ENCODE measurements at places on chromosomes 6 and 20.
A peak's percentile ranks its signal among the peaks of the same experiment; 100 is the strongest.

- DNase-seq = no peak
Observed at GRCh38 chr6:90123831-90124230, 172.8 kb downstream of the BACH2 start.

DNA sequence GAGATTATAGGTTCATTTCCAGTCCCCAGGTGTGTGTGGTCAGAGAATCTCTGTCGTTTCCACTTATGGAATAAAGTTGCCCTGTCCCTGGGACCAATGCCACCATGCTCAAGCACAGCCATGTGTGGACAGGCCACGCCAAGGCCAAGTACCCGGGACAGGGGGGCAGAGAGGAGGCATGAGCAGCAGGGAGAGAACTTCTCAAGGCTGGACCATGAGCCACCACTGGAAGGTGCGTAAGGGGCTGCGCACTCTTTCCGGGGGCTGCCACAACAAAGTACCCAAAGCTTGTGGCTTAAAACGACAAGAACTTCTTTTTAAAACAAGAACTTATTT is 209.2 kb upstream of the KCNQ5 start:
- DNase-seq = no peak

DNA sequence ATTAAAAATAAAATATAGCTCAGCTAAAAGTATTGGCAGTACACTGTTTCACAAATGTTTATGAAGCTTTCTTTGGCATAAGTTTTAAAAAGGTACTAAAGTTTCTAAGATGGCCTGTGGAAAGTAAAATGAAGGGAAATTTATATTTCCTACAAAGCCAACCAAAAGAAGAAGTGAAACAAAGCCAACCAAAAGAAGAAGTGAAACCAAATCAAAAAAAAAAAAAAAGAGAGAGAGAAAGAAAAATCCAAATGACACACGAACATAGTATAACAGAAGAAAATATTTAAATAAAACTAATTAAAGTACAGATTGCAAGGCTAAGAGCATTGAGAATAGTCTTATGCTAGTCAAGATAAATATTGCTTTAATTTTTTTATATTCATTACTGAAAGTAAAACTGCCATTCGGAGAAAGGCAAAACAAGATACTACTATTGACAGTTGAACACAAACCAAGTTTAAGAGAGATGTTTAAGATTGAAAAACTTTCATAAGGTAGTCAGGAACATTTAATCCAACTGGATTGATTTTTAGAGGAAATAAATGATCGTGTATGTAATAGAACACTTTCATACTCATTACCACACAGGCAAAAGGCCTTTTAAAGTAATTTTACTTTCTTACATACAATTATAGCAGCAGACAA is 12.8 kb upstream of the KHDRBS2 start:
- no peak for DNase-seq

DNA sequence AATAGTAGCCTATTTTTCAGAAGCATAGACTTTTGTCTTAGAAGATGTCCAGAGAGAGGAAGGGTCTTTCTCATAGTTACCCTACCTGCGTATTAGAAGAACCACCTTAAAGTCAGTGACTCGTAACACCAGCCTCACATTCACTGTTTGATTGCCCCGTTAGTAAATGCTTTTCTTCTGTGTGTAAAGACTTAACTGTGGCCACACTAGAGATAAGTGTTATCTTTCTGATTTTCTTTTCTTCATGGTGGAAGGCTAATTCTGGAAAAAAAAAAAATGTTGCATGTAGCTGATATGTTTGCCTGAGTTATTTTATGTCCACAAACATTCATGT is 83.9 kb downstream of the SAMD3 start:
- no peak for DNase-seq

- DNase-seq = no peak
Observed at GRCh38 chr6:157535340-157536222, 154.6 kb downstream of the ZDHHC14 start.

GRCh38 chr20:7426890-7427496 is 513.3 kb downstream of the HAO1 start:
- no peak for DNase-seq

GRCh38 chr6:30672445-30673253 is at the start of gene DHX16:
DHX16 (minus strand) TSS chr6:30673006; CDS start chr6:30672841, 165 bp downstream.
- DNase-seq = peak; percentile 71

DNA sequence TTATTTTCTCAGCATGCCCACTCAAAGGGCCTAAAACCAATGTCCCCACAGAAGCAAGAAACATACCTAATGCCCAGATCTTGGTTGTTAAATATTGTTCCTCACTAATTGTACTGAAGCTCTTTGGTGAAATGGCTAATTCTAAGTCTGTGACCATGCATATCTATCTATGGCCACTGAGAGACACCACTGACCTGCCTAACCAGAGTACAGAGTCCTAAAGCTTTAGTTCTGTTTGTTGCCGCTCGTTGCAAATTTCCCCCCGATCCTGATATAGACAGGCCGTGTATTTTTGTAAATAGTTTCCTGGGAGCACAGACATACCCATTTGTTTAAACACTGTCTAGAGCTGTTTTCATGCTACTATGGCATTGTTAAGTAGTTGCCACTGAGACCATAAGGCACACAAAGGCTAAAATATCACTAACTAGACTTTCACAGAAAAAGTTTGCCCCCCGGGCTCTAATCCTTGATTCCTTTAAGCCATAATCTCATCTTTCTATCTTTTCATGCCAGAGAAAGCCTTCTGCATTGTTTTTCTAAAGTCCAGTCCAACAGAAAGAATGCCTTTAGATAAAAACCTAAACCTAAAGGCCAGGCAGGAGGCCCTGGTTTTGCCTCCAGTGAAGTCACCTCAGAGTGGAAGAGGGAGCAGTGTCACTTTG is 48.7 kb downstream of the DNAAF9 start:
- DNase-seq = no peak

- DNase-seq = no peak
Observed at GRCh38 chr20:38275815-38276550, 15.4 kb upstream of the KIAA1755 start.

DNA sequence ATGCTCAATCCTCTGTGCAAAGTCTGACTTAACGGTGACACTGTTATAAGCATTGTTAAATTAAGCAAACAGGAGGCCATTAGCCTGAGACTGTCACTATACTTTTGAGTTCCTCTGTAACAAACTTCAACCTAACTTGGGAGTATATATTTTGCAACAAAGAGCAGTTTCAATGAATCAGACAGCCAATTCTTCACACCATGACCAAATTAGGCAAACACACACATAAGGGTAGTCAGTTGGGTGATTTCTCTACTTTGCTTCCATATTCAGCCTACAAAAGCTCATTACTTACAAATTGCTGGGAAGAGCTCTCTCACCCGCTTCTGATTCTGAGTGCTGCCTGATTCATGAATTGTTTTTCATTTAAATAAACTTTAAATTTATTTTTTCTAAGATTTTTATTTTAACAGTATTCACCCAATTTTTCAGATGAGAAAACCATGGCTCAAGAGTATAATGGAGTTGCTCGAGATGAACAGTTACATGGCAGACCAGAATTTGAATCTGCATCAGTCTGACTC is 60.5 kb downstream of the HACE1 start:
- DNase-seq = no peak

- no peak for DNase-seq
Observed at GRCh38 chr6:149221774-149222070, 95.8 kb upstream of the TAB2 start.

- DNase-seq = no peak
Observed at GRCh38 chr6:151679081-151679480, 128.4 kb upstream of the ESR1 start.

GRCh38 chr6:98672681-98673475 is 161.5 kb upstream of the POU3F2 start:
- no peak for DNase-seq

- no peak for DNase-seq
Observed at GRCh38 chr6:116307001-116307400, 27.3 kb upstream of the TSPYL1 start.

- DNase-seq = no peak
Observed at GRCh38 chr6:77245026-77245425, 218.3 kb downstream of the HTR1B start.

GRCh38 chr20:49310705-49311104 is 32.8 kb upstream of the ZNFX1 start:
- DNase-seq = no peak

DNA sequence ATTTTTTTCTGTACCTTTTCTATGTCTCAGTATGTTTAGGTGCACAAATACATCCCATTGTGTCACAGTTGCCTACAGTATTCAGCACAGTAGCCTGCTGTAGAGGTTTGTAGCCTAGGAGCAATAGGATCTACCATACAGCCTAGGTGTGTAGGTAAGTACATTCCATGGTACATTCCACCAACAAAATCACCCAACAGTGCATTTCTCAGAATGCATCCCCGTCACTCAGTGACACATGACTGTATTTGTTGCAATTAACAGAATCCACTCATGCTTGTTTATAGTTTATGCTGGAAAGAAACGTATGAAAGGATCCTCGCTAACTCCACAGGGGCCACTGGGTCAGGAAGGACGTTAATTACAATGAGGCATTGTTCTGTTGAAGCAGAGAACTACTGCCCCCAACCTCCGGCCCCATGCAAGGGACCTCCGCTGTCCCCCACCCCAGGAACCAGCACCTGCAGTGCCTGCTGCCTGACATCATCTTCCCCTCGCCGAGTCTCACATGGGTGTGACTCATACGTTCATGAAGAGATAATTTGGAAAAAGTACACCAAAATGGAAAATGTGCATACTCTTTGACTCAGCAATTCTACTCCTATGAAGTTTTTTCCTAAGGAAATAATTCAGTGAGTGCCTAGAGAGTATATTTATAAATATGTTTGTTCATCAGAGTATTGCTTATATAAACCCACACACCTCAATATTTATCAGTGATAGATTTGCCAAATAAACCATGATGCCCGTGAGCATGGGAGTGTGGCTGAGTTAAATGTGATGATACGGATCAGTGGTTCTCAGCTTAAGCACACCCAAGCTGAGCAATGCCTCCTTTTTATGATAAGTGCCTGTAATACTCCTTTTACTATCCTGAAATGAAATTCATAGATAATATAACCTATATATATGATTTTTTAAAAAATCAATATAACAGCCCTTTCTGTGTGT is 156.4 kb upstream of the ECI2 start:
- no peak for DNase-seq

- DNase-seq = no peak
Observed at GRCh38 chr6:20711518-20711917, 177.3 kb downstream of the CDKAL1 start.

- no peak for DNase-seq
Observed at GRCh38 chr6:55758156-55758937, 117.0 kb downstream of the BMP5 start.
